ENCODE measurements at places on chromosomes 3 and 15. TPM values are rescaled to one million over a fixed set of nuclear protein-coding genes. Genes with fewer than 3 reads are reported as not detected.
A peak's percentile ranks its signal among the peaks of the same experiment; 100 is the strongest.

DNA sequence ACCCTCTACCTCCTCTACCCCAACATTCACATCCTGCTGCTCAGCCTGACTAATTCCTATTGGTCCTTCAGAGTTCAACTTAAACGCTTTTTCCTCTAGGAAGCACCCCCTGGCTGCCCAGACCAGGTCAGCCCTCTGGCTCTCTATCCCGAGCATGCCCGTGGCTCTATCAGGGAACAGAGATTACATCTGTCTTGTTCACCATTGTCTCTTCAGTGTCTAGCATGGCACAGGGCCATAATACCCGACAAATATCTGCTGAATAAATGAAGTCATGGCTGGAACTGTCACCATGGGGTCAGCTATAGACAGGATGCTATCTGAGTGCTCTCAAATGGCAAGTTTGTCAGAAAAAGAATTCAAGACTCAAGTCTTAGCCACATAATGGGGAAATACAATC, 296.9 kb upstream of the CHRNA7 start:
- no peak overlapping the region for H3K4me3 ChIP-seq
- DNase-seq, result no peak
- no peaks in the 10 kb centered on the region for H3K4me1 ChIP-seq
- H3K27me3 ChIP-seq, result peaks cover 25% of the 10 kb centered on the region
- H3K27ac ChIP-seq, result no peak overlapping the region
- no peaks in the 10 kb centered on the region for H3K36me3 ChIP-seq

GRCh38 chr3:23781051-23781450, 24.7 kb upstream of the UBE2E1 start:
- H3K4me3 ChIP-seq, result no peak overlapping the region
- no peak overlapping the region for H3K27ac ChIP-seq
- H3K27me3 ChIP-seq, result peaks cover 4% of the 10 kb centered on the region
- DNase-seq, result no peak

- H3K27ac ChIP-seq, result no peak overlapping the region
- H3K4me3 ChIP-seq, result no peak overlapping the region
- no peaks in the 10 kb centered on the region for H3K36me3 ChIP-seq
Observed at GRCh38 chr3:55611121-55611520, 124.0 kb upstream of the WNT5A start.

GRCh38 chr15:91408476-91409076, 308.5 kb downstream of the SV2B start:
- no peak for DNase-seq
- no peak overlapping the region for H3K4me3 ChIP-seq
- H3K36me3 ChIP-seq, result no peaks in the 10 kb centered on the region
- peaks cover 10% of the 10 kb centered on the region for H3K4me1 ChIP-seq
- H3K27me3 ChIP-seq, result no peaks in the 10 kb centered on the region

DNA sequence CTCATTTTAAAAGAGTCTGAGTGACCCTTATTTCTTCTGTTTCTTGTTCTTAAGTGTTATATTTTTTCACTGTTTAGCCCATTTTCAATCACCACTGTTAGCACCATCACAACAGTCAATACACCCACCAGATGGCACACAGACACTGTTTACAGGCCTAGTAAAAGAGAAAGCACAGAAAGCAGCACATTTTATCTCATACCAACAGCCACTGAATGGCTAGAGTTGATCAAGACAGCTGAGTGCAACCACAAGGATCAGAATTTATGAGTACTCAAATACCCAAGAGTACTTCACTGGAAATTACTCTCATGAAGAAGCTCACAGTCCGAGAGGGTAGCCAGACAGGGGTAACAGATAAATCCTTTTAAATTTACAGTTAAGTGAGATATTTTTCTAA, 127.0 kb downstream of the TFDP2 start:
- H3K27ac ChIP-seq, result peak overlapping the region; percentile 9
- peaks cover 3% of the 10 kb centered on the region for H3K36me3 ChIP-seq
- H3K4me3 ChIP-seq, result no peak overlapping the region
- no peaks in the 10 kb centered on the region for H3K27me3 ChIP-seq
- DNase-seq, result peak; percentile 32

DNA sequence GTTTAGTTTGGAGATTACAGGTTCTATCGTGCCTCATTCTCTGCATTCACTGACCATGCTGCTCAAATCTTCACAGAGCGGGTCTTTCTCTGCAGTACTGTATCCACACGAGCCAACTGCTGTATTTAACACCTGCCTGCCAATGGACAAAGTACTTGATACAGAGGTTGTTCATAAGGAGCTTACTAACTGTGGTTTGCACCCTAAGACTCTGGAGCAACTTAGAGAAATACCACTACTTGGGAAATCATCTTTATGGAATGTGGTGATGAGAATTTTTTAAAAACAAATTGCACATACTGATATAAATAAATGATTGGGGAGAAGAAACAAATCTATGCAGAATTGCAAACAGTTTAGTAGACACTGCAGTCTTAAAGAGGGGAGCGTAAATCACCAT, 90.0 kb downstream of the PPP2R3A start:
- H3K27me3 ChIP-seq, result peaks cover 13% of the 10 kb centered on the region
- no peaks in the 10 kb centered on the region for H3K36me3 ChIP-seq
- no peak for DNase-seq
- no peak overlapping the region for H3K27ac ChIP-seq
- H3K4me3 ChIP-seq, result no peak overlapping the region
- no peaks in the 10 kb centered on the region for H3K4me1 ChIP-seq

- H3K27ac ChIP-seq, result no peak overlapping the region
- H3K27me3 ChIP-seq, result no peaks in the 10 kb centered on the region
- no peak for DNase-seq
- H3K36me3 ChIP-seq, result no peaks in the 10 kb centered on the region
Observed at GRCh38 chr15:78097667-78098066, 5.3 kb downstream of the SH2D7 start.

TP63 gene
- 0.33 TPM for total RNA-seq

DNA sequence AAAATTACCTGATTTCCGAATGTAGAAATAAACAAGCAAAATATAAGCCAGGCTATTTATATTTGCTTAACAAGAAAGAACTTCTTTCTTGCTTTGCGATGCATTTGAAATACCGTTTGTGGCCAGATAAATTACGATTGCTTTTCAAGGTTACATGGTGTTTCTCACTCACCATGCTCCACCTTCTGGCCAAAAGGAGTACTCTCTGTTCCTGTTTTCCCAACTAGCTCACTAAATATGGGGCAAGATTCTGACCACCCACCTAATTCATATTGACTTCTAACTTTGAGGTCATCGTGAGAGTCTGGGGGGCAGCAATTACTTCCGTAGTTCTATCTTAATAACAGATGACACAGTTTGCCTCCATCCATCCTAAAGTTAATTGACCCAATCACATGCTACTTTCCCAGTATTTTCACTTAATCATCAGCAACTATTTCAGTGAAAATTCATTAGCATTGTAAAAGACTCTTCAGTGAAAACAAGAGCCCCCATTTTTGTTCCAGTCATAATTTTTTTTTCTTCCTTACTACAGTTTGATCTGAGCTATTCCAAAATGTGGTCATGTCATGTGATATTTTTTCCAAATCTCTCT, 25.9 kb downstream of the ACP3 start:
- no peak overlapping the region for H3K27ac ChIP-seq
- H3K4me3 ChIP-seq, result no peak overlapping the region
- peaks cover 2% of the 10 kb centered on the region for H3K4me1 ChIP-seq
- peak; percentile 25 for DNase-seq
- peaks cover 4% of the 10 kb centered on the region for H3K27me3 ChIP-seq

DNA sequence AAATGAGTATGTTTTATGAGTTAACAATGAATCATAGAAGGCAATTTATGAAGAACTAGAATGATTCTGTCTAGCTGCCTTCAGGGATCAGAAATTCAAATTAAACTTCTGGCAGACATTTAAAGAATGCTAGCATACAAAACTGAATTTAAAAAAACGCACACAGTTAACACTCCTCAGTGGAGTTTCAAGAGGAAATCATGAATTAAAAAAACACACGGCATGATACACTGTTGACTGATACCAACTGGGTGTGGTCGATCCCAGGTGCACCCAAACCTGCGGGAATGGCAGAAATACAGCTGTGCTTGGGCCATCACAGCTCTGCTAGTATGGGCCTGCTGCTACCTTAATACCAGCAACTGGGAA, 526.0 kb downstream of the FOXP1 start:
- peak overlapping the region; percentile 97 for H3K27ac ChIP-seq
- peaks cover 97% of the 10 kb centered on the region for H3K4me1 ChIP-seq
- H3K27me3 ChIP-seq, result no peaks in the 10 kb centered on the region

GRCh38 chr3:26515351-26515750, 107.2 kb upstream of the LRRC3B start:
- no peaks in the 10 kb centered on the region for H3K27me3 ChIP-seq
- no peak overlapping the region for H3K27ac ChIP-seq
- no peak for DNase-seq

TMEM40 gene
- not detected for total RNA-seq

CCR3 gene
- total RNA-seq, result not detected

DCLK3 gene
- total RNA-seq, result 0.30 TPM

CCDC54 gene
- total RNA-seq, result not detected

GRCh38 chr3:67292356-67293121, 294.4 kb downstream of the KBTBD8 start:
- H3K4me3 ChIP-seq, result no peak overlapping the region
- no peak for DNase-seq
- H3K36me3 ChIP-seq, result no peaks in the 10 kb centered on the region
- H3K27me3 ChIP-seq, result no peaks in the 10 kb centered on the region
- peaks cover 8% of the 10 kb centered on the region for H3K4me1 ChIP-seq

- H3K36me3 ChIP-seq, result peaks cover 3% of the 10 kb centered on the region
- no peak overlapping the region for H3K4me3 ChIP-seq
- DNase-seq, result no peak
- peaks cover 2% of the 10 kb centered on the region for H3K27me3 ChIP-seq
- no peaks in the 10 kb centered on the region for H3K4me1 ChIP-seq
- no peak overlapping the region for H3K27ac ChIP-seq
Observed at GRCh38 chr15:81914734-81915256, 131.0 kb downstream of the MEX3B start.

DNA sequence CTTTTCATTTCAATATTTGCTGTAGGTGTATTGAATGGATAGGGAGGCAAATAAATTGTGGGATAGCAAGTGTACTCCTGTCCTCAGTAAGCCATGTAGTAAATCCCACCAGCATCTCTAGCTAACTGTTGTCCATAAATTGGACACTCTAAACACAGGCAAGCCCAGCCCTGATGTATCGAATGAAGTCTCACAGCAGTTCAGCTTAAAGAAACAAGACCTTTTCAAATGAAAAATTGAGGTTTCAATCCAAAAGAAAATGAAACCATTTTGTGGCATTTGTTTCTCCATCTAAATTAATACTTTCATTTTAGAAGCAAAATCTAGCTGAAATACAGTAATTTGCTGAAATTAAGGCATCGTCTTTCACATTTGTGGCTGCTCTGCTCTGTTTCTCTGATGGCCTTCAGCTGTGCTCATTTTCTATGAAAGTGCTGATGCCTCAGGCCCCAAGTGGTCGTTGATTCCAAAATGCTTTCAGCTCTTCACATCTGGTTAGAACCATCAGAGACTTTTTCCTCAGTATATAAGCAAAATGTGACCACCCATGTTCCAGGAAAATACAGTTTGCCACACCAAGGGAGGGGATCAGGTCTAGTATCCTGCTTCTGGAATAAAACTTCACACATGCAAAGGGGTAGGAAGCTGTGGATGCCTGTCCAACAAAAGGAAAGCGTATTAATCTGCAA, 245.0 kb downstream of the ZMAT3 start:
- no peak for DNase-seq
- no peaks in the 10 kb centered on the region for H3K36me3 ChIP-seq
- H3K4me1 ChIP-seq, result no peaks in the 10 kb centered on the region
- no peak overlapping the region for H3K27ac ChIP-seq
- H3K4me3 ChIP-seq, result no peak overlapping the region

DNA sequence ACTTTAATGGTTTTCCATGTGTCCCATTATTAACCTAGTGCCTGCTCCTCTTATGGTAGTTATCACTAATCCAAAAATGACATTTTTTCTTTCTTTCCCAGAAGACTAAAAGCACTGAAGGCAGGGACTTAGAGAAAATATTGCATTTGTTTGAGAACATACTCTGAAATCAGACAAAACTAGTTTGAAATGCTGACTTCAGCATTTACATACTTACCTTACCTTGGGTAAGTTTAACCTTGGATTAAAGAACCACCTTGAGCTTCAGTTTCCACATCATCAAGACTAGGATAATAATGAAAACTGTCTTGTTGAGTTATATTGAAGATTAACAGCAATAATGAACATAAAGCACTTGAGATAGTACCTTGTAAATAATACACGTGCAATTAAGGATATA, 413.0 kb downstream of the SOX2 start:
- no peaks in the 10 kb centered on the region for H3K36me3 ChIP-seq
- no peaks in the 10 kb centered on the region for H3K27me3 ChIP-seq
- H3K4me1 ChIP-seq, result no peaks in the 10 kb centered on the region

SIAH2 gene
- total RNA-seq, result 85.7 TPM

DNA sequence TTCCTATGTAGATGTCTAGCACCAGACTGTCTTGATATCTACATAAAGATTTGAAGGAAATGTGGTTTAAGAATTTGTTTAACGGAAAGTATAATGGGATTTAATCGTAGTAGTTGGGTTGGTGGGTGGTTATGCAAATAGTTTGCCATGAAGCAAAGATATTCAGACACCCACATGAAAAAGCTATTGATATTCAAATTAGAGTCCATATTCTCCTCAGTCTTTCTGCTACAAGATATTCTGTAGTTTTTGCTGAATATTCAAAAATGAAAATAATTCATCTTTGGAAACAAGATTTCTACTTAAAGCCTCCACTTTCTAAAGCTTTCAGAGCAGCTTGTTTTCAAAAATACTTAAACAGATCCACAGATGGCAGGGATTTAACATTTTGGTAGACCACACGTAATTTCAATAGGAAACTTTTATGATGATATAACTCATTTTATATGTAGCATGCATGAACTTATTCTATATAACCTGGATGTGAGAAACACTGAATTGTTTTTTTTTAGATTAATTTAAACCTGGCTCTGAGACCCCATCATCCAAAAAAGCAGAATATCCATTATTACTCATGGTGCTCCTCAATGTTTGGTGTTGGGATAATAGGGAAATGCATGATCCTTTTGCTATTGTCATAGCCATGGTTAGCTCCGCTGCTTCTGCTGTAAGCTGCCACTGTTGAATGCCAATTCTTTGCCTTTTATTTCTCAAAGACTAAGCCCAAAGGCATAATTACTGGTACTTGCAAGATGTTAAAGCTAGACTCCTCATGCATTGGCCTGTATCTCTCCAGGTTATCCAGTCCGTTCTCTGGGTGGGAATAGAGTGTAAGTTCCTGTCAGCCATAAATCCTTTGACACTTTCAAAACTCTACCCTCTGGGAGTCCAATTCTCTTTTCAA, 98.0 kb downstream of the GMNC start:
- H3K27me3 ChIP-seq, result peaks cover 4% of the 10 kb centered on the region
- no peak overlapping the region for H3K27ac ChIP-seq
- H3K4me3 ChIP-seq, result no peak overlapping the region

ALS2CL gene
- 3.2 TPM for total RNA-seq

GRCh38 chr15:36313021-36313420, 266.4 kb upstream of the CDIN1 start:
- DNase-seq, result no peak
- H3K4me3 ChIP-seq, result no peak overlapping the region
- no peaks in the 10 kb centered on the region for H3K4me1 ChIP-seq

CACNA1D gene
- total RNA-seq, result 0.21 TPM

GRCh38 chr3:99549957-99550603, 88.3 kb upstream of the COL8A1 start:
- DNase-seq, result no peak
- H3K27me3 ChIP-seq, result peaks cover 4% of the 10 kb centered on the region
- H3K36me3 ChIP-seq, result no peaks in the 10 kb centered on the region
